GM23338 (cell line): ENCODE measurements at places on chromosomes 13 and 19.

DNA sequence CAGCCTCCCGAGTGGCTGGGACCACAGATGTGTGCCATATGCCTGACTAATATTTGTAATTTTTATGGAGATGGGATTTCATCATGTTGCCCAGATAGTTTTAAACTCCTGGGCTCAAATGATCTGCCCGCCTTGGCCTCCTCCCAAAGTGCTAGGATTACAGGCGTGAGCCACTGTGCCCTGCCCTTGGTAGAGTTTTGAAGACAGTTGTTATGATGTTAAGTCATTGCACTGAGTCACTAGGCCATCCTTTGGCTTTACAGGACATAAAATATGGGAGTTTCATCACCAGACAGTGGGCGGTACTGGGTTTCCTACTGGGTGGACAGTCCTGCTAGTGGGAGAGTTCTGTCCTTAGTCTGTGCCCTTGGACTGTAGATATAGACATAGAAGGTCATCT is 282.5 kb downstream of the ATP8A2 start:
- H3K36me3 ChIP-seq = no peaks in the 10 kb centered on the region
- H3K4me3 ChIP-seq = no peak overlapping the region
- no peaks in the 10 kb centered on the region for H3K27me3 ChIP-seq
- no peak for DNase-seq
- peaks cover 11% of the 10 kb centered on the region for H3K4me1 ChIP-seq

- peaks cover 50% of the 10 kb centered on the region for H3K36me3 ChIP-seq
- DNase-seq = no peak
- H3K27me3 ChIP-seq = no peaks in the 10 kb centered on the region
- no peak overlapping the region for H3K27ac ChIP-seq
- H3K4me3 ChIP-seq = no peak overlapping the region
- H3K4me1 ChIP-seq = no peaks in the 10 kb centered on the region
These were observed 10.7 kb downstream of the SYMPK start for GRCh38 chr19:45852145-45852750.

- H3K36me3 ChIP-seq = no peaks in the 10 kb centered on the region
- H3K4me1 ChIP-seq = no peaks in the 10 kb centered on the region
- H3K27ac ChIP-seq = no peak overlapping the region
- H3K27me3 ChIP-seq = no peaks in the 10 kb centered on the region
- DNase-seq = no peak
These were observed 1606.4 kb upstream of the PRR20A start for GRCh38 chr13:55534306-55534705.

DNA sequence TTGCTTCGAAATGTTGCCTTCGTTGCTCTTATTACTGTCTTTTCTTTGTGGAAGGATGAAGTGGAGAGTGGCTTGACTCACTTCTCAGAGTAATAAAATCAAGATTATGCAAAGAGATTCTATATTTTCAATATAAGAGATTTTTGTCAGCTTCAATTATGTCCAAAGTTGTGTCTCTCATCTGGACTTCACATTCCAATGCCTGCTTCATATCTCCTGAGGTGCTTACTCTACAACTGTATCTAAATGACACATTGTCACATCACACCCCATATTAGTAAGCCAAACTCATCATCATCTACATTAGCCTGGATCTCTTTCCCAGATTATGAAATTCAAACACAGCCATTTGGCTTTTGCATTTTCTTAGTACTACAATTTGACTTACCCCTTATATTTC is 409.4 kb downstream of the DACH1 start:
- no peaks in the 10 kb centered on the region for H3K4me1 ChIP-seq
- H3K27me3 ChIP-seq = no peaks in the 10 kb centered on the region
- H3K36me3 ChIP-seq = no peaks in the 10 kb centered on the region
- H3K27ac ChIP-seq = no peak overlapping the region
- no peak overlapping the region for H3K4me3 ChIP-seq

- no peak overlapping the region for H3K27ac ChIP-seq
- no peak overlapping the region for H3K4me3 ChIP-seq
These were observed 5.8 kb downstream of the CHST8 start for GRCh38 chr19:33627526-33627925.

- no peaks in the 10 kb centered on the region for H3K36me3 ChIP-seq
- peak overlapping the region; percentile 54 for H3K4me3 ChIP-seq
- H3K27ac ChIP-seq = no peak overlapping the region
- peaks cover 45% of the 10 kb centered on the region for H3K27me3 ChIP-seq
- DNase-seq = peak; percentile 44
These were observed 645 bp downstream of the GRIN3B start for GRCh38 chr19:1000591-1001537.

DNA sequence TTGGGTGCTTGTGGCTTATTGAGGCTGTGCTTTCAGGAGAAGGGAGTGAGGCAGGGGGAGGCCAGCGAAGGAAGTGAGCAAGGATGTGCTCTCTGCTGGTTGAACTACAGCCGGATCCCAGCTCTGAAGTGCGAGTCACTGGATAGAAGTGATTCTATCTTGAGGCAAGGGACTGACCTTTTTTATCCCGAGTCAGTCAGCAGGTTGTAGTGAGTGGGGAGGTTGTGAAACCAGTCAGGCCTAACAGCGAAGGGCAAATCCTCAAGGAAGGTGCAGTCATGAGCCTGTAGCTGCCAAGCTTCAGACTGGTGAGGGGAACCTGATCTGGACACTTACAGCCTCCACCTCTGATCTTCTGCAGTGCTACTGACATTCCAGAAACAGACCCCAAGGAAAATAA is 18.6 kb downstream of the SCEL start:
- H3K36me3 ChIP-seq = no peaks in the 10 kb centered on the region
- no peak overlapping the region for H3K27ac ChIP-seq
- no peaks in the 10 kb centered on the region for H3K27me3 ChIP-seq
- no peak overlapping the region for H3K4me3 ChIP-seq

- H3K36me3 ChIP-seq = no peaks in the 10 kb centered on the region
- peaks cover 16% of the 10 kb centered on the region for H3K27me3 ChIP-seq
- DNase-seq = no peak
- H3K4me1 ChIP-seq = peaks cover 67% of the 10 kb centered on the region
These were observed 4.8 kb downstream of the KLF16 start for GRCh38 chr19:1858412-1859081.

GRCh38 chr13:100506154-100506553 is 82.4 kb downstream of the GGACT start:
- no peak overlapping the region for H3K27ac ChIP-seq
- H3K36me3 ChIP-seq = no peaks in the 10 kb centered on the region
- peaks cover 35% of the 10 kb centered on the region for H3K4me1 ChIP-seq
- H3K27me3 ChIP-seq = no peaks in the 10 kb centered on the region
- H3K4me3 ChIP-seq = no peak overlapping the region

DNA sequence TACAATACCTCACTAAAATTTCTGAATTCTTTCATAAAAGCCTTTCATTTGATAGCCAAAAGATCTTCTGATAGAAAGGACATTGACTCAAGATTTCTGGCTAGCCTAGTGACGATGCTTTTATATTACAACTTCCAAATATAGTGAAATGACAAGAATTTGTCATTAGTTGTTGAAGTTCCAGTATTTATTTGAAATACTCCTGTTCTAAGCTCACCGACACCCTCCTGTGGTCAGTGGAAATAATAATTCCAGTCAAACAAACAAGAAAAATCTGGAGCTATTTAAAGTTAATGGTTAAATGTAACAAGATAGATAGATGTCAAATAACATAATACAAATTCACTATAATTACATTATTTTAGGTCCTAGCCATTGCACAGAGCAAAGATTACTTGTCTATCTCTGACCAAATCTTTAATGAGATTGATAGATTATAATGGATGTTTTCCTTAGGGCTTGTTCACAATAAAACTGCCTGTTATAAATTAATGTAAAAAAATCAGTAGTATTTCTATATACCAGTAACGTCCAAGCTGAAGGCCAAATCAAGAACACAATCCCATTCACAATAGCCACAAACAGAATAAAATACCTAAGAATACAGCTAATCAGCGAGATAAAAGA is 195.5 kb downstream of the RGCC start:
- no peaks in the 10 kb centered on the region for H3K27me3 ChIP-seq
- no peak overlapping the region for H3K4me3 ChIP-seq
- DNase-seq = peak; percentile 52
- no peaks in the 10 kb centered on the region for H3K36me3 ChIP-seq

DNA sequence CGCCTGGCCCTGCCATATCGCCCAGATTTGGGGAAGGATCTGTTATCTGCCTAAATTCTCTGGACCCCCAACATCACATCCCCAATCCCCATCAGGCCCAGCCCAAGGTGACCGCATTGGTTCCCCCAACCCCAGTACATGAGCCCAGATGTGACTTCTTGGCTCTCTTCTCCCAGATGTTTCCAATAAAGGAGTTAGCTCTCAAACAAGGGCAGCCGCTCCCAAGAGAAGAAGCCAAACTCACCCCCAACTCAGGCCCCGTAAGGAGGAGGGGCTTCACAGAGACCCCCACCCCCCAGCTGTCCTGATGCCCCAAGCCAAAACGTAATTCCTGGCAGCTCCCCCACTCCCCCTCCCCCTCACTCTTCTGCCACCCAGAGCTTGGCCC is 6.9 kb downstream of the FBN3 start:
- H3K27me3 ChIP-seq = no peaks in the 10 kb centered on the region
- H3K27ac ChIP-seq = no peak overlapping the region
- H3K36me3 ChIP-seq = no peaks in the 10 kb centered on the region
- DNase-seq = no peak
